ENCODE measurements at places on chromosomes 7 and 10.

GRCh38 chr7:18529239-18529638, 33.7 kb downstream of the HDAC9 start:
- no peak for DNase-seq

DNA sequence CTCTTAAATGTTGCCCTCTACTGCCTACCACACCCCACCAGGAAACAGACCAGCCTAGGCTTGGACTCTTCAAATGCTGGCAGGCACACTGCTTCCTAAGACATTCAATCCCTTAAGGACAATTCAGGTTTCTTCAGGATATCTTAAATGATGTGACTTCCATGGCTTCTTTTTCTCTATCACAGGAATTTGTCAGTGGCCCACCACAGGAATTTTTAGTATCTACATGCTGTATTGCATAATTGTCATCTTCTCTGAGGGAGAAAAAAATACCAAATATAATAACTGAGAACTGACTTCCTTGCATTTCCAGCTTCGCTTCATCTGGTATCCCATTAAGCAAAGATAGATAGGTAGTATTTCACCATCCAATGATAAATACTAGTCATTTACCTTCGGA, 129.3 kb downstream of the WNT2 start:
- no peak for DNase-seq

- no peak for DNase-seq
Observed at GRCh38 chr10:43870968-43871439, 222.3 kb upstream of the ZNF32 start.

GRCh38 chr10:118694848-118695247, 59.9 kb downstream of the CACUL1 start:
- DNase-seq, result no peak

GRCh38 chr7:10483671-10484070, 490.0 kb upstream of the PHF14 start:
- no peak for DNase-seq

- no peak for DNase-seq
Observed at GRCh38 chr7:103396471-103396870, 49.0 kb downstream of the PSMC2 start.

DNA sequence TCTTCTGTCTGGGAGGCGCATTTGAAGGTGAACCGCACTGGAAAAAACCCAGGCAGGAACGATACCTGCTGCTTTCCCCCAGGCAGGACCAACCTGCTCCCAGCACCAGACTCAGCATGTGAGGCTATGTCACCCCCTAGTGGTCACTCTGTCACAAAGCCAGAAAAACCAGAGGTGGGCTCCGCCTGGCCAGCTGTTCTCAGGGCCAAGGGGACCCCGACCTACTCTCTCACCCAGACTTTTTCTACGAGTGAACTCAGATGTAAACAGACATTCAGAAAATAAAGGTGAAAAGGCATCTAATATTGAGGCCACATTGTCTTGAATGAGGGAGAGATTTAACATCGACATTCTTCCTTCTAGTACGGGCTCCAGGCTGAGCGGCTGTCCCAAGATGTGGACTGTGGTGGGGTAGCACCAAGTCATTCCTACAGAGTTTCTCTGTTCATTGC, 117.3 kb downstream of the PRKAG2 start:
- DNase-seq, result peak; percentile 67

DNA sequence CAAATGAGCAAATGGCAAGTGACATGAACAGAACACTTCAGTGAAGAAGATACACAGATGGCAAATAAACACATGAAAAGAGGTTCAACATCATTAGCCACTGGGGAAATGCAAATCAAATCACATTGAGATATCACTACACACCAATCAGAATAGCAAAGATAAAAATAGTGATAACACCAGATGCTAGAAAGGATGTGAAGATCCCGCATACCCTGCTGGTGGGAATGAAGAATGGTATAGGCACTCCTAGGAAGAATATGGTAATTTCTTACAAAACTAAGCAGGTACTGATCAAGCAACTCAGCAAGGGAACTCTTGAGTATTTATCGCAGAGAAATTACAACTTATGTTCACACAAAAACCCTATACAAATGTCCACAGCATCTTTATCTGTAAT, 11.2 kb downstream of the LAMB4 start:
- no peak for DNase-seq

DNA sequence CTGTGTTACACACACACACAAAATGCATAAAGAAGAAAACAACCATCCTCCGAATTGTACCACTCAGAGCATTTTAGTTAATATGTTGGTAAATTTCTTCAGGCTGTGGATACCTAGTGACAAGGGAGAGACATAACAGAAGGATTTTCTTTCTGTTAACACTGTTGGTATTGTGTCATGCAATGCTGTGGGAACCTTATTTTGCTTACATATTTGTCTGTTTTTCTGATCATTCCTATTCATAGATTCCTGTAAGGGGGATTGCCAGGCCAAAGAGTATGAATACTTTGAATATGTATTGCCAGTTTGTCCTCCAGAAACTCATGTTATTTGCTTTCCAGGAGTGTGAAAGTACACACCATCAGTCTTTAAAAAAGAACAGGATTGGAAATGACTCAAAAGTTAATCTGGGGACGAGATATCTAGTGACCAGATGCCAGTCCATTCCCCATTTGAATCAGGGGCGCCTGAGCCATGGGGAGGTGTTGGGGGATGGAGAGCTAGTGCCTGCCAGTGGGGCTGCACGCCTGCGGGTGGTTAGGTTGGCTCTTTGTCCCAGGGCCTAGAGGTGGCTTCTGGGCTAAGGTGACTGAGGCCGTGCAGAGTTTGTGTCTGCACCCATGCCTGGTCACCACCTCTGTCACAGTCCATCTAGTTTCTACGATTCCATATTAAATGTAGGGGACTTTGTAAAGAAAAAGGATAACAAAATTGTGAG, 142.0 kb downstream of the PTPN20 start:
- DNase-seq, result no peak

DNA sequence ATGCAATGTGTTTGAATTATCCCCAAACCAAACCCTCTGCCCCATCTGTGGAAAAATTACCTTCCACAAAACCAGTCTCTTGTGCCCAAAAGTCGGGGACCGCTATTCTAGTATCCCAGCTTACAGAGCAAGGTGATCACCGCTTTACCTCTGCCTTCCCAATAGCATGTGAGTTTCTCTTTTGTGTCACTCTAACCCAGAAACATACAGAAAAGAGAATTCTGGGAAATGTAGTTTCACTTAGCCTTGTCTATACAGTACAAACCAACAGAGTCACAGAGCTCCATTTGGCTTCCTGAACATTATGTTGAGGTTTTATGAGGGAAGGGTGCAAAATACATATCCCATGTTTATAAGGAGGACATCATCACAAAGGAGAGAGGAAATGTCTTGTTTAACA, 260.3 kb upstream of the MINDY3 start:
- no peak for DNase-seq

DNA sequence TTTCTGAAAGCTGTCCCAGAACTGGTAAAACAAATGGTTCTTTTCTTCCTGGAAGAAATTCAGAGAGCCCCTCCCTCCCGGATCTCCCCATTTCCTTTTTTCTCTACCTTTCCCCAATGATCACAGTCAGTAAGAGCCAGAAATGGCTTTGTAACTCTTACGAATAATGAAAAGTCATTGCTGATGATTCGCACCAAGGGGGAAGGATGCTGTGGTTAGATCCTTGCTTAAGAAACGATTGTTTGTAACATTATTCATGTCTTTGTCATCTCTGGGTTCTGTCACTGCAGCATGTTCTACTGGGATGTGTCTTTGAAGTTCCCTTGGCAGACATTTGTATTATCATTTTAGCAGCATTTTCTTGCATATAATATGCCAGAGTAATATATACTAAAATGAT, 138.9 kb downstream of the CACNB2 start:
- DNase-seq, result no peak

Measured in NCI-H345 (cell line).